Bladder microvascular endothelial cell (primary cell): ENCODE measurements at places on chromosomes 1 and 21. TPM values are rescaled to one million over a fixed set of nuclear protein-coding genes. Genes with fewer than 3 reads are reported as not detected.

The GBP5 gene
- total RNA-seq: 0.81 and 0.94 TPM in 2 replicates

The FAM167B gene
- 7.8 and 23.5 TPM in 2 replicates for total RNA-seq

The PDZK1 gene
- total RNA-seq: under 0.01 and 0.31 TPM in 2 replicates

The FCRL4 gene
- total RNA-seq: not detected in 2 replicates

The LCE1B gene
- not detected in 2 replicates for total RNA-seq

The ST3GAL3 gene
- 9.9 and 22.5 TPM in 2 replicates for total RNA-seq
